ENCODE measurements at places on chromosomes 12 and 14.

DNA sequence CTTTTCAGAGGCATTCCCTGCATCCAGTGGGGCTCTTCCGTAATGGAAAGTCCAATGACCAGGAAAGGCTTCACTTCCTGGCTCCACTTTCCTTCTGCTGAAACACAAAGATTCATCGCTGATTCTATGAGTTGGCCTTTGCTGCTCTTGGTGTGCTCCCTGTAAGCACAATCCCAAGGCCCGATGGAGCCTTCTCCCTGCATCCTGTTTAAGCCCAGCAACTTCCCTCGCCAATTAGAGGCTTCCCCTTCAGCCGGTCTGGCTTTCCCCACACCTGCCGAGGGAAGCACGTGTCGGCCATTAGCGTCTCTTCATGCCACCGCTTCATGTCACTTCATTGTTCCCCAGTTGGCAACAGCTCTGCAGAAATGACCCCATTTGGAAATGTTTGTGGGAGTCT, 693.9 kb downstream of the MED13L start:
- no peak for DNase-seq

GRCh38 chr12:127716166-127716565, 550.8 kb upstream of the TMEM132C start:
- DNase-seq: no peak

DNA sequence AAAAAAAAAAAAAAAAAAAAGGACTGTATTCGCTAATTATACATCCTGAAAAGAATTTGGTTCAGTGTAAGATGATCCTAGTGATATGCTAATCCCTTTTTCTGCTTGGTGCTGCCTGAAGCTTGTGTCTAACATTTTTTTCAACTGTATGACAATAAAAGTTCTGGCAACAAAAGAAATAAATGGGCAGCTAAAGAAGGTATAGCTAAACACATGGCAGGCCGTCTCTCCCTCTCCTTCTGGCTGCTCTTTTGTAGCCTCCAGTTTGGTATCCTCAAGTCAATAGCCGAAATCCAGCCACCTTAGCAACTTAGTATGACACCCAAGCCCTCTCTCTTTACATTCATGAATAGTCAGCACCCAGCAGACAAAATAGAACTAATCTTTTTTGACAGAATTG, 198.3 kb upstream of the OTX2 start:
- no peak for DNase-seq

DNA sequence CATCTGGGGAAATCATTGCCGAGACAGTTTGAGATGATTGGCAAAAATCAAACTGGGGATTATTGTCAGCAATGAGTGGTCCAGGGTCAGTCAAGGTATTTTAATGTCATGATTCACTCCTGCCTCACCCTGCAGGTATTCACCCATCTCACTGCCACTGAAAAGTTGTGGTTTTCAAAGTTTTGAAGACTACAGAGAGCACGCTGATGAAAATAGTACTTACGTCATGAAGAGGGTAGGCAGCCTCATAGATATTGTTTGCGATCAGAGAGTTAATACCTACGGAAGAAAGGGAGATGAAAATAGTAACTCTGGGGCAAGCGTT, 138.0 kb downstream of the ANO2 start:
- DNase-seq: no peak

DNA sequence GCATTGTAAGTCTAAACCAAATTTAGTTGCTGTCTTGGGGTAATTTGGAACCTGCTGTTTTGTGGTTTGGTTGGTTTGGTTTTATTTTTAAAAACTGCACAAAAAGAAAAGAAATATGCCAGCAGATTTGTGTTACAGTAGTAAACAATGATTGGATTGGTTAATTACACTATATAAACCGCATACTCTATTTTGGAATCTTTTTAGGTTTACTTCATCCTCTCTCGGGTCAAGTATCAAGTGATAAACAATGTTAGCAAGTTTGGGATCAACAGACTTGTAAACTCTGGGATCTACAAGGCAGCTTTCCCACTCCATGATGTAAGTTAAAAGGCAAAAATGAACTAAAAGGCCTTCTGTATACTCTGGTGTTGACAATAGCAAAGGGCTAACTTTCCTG, 132.4 kb downstream of the ANO6 start:
- no peak for DNase-seq

DNA sequence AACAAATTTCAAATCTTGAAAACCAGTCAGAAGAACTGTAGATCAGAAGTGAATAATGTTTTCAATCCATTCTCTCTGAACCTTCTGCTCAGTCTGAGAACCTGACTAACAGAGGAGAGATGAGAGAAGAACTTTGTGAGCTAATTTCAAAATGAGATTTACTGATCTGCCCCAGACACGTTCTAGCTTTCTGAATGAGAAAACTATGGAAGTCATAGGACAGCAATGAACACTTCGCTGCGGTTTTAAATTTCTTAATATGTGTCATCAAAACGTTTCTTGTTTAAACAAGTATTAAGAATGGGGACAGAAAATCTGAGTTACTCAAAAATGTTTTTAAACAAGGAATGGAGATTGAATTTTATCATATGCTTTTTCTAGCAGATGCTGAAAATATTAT, 66.6 kb upstream of the FAR2 start:
- DNase-seq: no peak
